ENCODE measurements at places on chromosomes 4 and X.

- no peak for DNase-seq
These were observed 445.0 kb upstream of the BOD1L1 start for GRCh38 chr4:14072506-14072905.

DNA sequence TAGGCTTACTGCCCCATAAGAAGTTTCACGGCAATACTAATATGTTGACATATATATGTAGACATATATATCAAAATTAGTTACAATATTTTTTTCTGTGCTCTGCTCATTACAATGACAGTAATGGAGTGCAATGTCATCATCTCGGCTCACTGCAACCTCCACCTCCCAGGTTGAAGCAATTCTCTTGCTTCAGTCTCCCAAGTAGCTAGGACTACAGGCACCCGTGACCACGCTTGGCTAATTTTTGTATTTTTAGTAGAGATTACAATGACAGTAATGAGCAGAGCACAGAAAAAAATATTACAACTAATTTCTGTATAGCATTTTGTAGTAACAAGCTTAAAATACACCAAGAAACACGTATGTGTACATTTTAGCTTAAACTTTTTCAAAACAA lies 7.6 kb downstream of the EIF4E start:
- no peak for DNase-seq

- no peak for DNase-seq
These were observed 20.9 kb upstream of the KLHL8 start for GRCh38 chr4:87241336-87241735.

GRCh38 chr4:127347936-127348335 lies 284.8 kb upstream of the INTU start:
- DNase-seq, result no peak

DNA sequence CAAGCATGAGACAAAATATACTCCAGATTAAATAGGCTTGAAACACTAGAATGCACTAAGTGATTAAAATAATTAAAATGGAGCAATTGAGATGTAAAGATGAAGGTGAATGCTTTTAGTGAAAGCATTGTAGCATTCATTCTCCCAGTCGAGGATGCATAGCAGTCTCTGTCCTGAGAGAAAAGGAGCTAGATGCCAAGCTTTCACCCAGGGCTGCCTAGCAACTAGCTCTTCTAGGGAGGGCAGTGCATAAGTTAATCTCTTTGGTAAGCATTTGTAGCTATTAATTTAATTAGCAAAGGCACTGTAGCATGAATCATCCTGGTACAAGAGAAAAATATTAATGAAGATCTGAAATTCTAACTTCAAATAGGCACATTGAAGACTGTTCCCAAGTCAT lies 1014.8 kb downstream of the C4orf33 start:
- DNase-seq, result no peak

DNA sequence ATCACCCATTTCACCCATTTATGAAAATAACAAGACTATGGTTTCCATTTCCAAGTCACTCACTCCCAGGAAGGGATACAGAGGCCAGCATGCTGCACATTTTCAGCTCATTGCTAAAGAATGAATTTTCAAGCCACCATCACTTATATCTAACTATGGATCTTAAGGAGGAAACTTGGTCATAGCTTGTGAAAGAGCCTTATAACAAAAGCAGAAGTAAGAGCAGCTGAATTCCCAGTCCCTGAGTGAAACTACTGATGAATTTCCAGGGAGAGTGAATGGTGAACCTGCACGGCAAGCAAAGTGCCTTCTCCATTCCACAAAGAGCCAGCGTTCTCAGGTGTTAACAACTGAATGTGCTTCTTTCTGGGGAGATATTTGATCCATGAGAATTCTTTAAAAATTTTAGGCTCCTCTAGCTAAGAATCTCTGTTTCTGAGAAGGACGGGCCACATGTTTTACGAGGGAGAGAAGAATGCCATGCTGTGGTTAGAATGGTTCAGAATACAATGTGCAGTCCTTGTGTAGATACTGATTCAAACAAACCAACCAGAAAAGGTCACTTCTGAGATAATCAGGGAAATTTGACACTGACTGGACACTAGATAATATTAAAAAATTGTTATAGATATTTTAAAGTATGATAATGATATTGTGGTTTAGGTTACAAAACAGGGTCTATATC lies 24.0 kb downstream of the BTC start:
- DNase-seq, result no peak
